A673 (cell line): ENCODE measurements at places on chromosomes 13 and 19.

DNA sequence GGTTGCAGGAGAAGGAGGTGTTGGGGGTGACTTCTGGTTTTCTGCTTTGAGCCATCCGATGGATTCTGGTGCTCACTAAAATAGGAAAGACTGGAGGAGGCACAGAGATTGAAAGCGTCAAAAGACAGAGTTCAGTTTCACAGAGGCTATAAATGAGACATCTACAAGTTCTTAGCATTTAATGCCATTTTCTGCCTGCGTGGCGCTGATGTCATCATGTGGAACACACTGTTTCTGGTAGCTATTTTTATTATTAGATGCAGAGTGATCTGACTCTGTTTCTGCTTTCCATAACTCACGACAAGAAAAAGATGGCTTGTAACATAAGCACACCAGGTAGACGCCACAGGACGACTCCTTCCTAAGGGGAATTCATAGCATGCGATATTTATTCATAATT lies 3.3 kb upstream of the SLC39A3 start:
- DNase-seq, result no peak

GRCh38 chr19:46191972-46192371 lies 37.6 kb upstream of the IGFL1 start:
- no peak for DNase-seq

GRCh38 chr19:18933297-18933696 lies 7.7 kb downstream of the HOMER3 start:
- DNase-seq, result no peak

GRCh38 chr19:12733369-12734214 lies 892 bp downstream of the TRIR start:
- peak; percentile 73 for DNase-seq

GRCh38 chr13:60220072-60220471 lies 56.3 kb upstream of the DIAPH3 start:
- DNase-seq, result no peak

- no peak for DNase-seq
Measured at GRCh38 chr19:38742906-38743305, 1.4 kb downstream of the CAPN12 start.

- no peak for DNase-seq
Measured at GRCh38 chr19:35623327-35624010, 5.4 kb upstream of the RBM42 start.

DNA sequence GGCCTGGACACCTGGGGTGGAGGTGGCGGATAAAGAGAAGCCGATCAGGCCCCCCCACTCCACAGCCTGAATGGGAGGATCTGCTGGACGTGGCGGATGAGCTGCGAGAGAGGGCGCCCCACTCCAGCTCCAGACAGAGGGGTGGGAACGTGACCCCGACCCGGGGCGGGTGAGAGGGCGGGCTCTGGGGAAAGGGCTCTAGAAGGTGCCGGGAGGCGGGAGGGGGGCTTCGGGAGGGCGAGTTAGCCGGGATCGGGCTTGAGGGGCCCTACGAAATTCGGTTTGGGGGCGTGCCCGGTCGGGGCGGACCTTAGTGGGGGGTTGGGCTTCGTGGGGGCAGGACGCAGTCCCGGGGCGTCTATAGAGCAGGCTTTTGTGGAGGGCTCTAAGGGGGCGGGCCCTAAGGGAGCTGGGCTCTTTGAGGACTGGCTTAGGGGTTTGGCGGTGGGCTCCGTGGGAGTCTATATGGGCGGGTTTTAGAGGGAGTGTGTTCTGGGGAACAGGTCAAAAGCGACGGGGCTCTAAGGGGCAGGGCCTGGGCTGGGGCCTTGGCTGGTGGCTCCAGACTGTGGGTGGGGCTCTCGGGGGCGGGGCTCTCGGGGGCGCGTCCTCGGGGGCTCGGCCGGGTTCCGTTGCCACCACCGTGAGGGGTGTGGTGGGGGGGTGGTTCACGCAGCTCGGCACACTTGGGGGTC lies 4.1 kb upstream of the NANOS3 start:
- peak; percentile 62 for DNase-seq
